Left renal pelvis (tissue), 4 donors: ENCODE measurements at places on chromosomes 7 and 10. TPM values are rescaled to one million over a fixed set of nuclear protein-coding genes. Genes with fewer than 3 reads are reported as not detected.

DNA sequence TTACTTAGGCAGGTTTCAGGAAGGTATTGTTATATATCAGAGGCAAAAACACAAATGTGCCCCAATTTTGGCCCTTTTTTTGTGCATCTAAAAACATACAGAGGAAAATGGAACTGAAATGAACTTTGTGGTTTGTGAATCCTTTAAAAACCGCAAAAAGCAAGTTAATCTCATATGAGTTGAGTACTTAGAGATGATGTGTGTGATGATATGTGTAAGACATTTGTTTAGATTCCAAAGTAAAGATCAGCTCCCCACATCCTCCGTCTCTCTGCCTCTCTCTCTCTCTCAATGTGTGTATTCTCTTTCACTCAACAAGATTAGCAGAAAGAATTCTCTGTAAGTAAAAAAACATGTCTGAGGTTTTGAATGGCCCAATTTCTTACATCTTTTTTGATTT, 201.9 kb downstream of the MALRD1 start:
- no peak for DNase-seq

- DNase-seq, result no peak
These were observed 130.4 kb downstream of the PFKFB3 start for GRCh38 chr10:6333086-6333485.

Gene PDZD7
- 2.9 TPM for polyA plus RNA-seq

- no peak for DNase-seq
These were observed 41.5 kb upstream of the PLEKHA1 start for GRCh38 chr10:122333037-122333436.

DNA sequence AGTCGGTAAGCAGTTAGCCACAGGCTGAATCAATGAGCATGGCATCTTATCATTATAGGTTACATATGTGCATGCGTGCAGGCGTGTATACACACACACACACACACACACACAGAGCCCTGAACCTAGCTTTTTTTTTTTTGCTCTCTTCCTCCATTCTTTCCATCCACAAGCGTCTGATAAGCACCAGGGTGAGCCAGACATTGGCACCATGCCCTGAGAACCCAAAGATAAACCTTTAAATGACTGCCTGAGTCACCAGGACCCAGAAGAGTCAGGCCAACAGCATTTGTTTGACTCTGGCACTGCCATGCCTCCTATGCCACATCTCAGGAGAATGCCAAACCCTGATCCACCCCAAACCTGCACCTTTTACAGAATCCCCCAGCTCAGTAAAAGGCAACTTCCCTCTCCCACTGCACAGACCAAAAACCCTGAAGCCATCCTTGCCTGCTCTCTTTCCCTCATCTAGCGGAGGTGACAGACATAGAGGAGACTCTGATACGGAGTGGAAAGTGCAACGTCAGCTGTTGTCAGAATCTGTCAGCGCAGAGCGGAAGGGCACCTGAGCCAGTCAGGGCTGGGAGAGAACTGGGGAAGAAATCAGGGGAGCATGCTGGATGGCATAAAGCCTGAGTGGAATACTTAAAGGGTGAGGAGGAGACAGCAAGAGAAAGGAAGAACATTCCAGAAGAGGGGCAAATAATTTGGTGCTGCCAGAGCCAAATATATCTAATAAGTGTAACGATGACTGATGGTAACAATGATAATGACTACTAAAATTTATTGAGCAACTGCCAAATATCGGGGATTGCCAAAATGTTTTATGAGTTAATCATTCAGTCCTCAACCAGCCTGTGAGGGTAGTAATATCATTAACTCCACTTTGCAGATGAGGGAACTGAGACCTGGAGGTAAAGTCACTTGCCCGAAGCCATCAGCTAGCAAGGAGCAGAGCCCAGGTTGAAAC, 3.2 kb downstream of the PARP12 start:
- DNase-seq, result no peak
